ENCODE measurements at places on chromosomes 12 and 14.

DNA sequence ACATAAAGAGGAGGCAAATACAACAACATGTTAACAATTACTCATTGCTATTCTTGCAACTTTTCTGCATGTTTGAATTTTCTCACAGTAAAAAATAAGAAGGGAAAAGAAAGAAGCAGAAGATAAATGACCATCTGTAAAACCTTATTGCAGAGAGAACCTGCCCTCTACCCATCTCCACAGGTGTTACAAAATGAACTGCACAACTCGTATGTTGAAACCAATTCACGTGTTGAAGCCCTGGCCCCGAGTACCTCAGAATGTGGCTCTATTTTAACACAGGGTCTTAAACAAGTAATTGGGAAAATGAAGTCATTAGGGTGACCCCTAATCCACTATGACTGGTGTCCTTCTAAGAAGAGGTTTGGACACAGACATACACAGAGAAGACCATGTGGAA lies 39.5 kb downstream of the FOXN3 start:
- no peak for DNase-seq

GRCh38 chr12:130796985-130797686 lies 41.9 kb downstream of the STX2 start:
- DNase-seq: peak; percentile 72

DNA sequence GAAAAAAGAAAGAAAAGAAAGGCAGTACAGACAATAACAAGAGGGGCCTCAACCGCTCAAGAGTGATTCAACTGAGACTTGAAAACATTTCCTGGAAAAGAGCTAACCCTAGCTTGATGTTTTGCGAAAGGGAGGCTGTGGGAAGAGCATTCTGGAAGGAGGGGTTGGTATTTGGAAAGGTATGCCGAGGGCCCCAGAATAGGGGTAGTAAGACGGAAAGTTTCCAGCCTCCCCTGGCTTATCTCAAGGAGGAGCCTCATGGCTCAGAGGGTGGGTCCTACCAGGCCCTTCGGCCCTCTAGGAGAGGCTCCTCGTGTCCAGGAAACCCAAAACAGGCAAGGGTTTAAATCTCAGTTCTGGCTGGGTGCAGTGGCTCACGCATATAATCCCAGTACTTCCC lies 8.4 kb downstream of the RNU4-2 start:
- no peak for DNase-seq

GRCh38 chr14:83777516-83777915 lies 1752.4 kb upstream of the FLRT2 start:
- no peak for DNase-seq

GRCh38 chr14:104700225-104700651 lies 10.8 kb downstream of the INF2 start:
- no peak for DNase-seq
